ENCODE measurements at places on chromosomes 1 and 21. TPM values are rescaled to one million over a fixed set of nuclear protein-coding genes. Genes with fewer than 3 reads are reported as not detected.
A peak's percentile ranks its signal among the peaks of the same experiment; 100 is the strongest.

DNA sequence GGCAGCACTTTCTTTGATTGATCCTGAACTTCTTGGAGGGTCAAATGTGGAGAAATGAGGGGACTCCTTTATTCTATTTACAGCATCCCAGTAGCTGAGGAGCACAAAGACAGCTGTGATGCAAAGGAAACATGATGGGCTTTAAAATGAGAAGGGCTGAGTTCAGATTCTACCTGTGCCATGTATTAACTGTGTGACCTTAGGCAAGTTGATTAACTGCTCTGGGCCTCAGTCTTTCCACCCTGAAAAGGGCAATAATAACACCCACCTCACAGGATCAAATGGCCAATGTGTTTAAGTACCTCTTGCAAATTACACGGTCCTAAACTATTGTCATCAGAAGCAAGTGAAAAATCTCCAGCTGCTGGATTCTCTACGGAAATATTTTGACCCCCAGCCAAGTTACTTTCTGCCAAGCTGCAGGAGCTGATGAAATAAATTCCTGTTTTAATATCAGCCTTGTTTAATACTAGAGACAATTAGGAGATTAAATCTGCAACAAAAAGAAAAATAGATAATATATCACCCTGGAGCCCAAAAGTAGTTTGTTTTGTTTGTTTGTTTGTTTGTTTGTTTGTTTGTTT is 15.7 kb downstream of the TMEM81 start:
- no peak for DNase-seq

RHBDL2 gene
- total RNA-seq, result 4.5 TPM

KLHL21 gene
- 44.3 TPM for total RNA-seq

SH3BGRL3 gene
- total RNA-seq, result 5.0 TPM

DNA sequence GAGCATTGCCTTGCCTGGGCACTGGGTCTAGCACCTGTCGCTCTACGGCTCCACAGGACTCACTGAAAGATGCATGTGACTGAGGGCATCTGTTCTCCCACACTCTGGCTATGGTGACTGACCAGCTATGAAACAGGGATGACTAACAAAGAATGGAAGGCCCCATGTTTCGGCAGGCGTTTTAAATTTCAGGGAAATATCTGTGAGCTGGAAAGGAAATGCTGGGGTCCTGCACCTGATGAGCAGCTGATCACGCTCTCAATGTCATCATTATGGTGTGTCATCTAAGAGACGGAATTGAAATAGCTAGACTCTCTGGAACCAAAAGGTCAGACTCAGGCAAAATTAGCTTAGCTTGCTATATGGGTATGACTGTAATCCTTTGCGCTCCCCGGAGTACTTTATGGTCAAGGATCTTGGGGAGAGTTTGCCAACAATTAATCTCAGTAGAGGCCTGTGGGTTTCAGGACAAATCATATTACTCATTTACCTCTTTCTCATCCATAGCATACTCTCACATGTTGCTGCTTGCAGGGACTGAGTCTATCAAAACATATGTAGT is 24.5 kb upstream of the PALMD start:
- peak; percentile 5 for DNase-seq

DENND2C gene
- total RNA-seq, result 0.49 TPM

DNA sequence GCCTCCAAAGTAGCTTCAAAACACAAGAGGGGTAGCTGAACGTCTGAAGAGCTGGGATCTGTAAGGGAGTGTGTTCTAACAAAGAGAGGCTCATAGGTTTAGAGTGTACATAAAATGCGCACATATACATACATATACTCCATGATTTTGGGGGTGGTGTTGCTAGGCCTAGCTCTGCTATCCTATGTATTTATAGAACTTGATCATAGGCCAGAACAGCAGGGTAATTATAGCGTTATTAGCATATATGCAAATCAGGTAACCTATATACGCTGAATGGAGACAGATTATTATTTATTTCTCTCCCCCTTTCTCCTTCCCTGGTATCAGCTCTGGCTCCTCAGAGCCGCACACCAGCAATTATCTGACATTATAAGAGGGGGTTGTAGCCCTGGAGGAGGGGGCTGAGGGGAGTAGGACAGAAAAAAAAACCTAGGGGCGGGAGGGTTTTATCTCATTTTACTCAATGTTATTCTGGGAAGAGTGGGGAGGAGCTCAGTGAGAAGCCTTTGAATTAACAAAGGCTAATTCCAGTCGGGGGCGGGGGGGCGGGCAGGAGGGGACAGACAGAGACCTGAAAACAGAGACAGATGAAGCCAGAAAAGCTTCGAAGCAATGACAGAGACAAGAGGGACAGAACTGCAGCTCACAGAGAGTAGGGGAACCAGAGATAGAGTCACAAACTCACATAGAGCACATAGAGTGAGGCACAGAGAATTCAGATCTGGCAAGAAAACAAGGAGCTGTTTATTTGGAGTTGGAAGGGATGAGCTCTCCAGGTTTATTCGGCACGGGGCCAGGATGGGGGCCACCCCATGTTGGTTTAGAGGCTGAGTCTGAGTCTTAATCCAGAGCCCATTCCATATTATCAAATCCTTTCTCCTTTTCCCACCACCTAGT is 63.0 kb downstream of the RHBG start:
- DNase-seq, result no peak

DNA sequence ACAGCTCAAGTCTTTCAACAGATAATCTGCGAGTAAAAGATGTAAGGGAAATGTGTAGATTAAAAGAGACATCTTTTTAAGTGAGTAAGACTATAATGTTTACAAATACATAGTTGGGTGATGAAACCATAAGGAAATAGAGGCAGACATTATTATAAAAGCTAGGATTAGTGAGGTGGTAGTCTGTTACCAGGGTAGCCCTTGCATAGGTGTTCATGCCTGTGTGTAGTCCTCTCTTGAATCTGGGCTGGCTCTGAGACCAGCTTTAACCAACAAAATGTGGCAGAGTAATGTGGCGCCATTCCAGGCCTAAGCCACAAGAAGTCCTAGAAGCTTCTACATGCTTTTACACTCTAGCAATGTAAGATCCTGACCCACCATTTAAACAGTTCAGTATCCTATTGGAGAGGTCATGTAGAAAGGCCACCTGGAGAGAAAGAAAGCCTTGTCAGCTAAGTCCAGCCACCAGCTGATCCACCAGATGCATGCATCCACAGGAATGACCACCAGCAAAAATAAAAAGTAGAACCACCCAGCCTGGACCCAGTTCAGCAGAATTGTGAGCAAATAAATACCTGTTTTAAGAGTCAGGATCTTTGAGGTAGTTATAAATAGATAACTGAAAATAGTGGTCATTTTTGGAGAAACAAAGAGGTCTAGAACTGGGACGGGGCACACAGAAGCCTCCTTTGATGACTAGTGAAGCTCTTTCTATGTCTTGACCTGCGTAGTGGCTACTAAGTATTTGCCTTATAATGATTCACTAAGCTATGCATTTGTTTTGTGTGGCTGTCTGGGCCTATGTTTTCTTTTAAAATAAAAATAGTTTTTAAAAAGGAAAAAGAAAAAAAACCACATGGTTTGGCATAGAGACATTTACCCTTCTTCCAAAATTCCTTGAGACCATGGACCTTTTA is 8.1 kb downstream of the NIBAN1 start:
- DNase-seq, result no peak

- no peak for DNase-seq
Measured at GRCh38 chr21:39657091-39657689, 44.5 kb downstream of the B3GALT5 start.

GRCh38 chr1:37704966-37705365 is 12.7 kb downstream of the CDCA8 start:
- no peak for DNase-seq

HEYL gene
- 1.2 TPM for total RNA-seq

DNA sequence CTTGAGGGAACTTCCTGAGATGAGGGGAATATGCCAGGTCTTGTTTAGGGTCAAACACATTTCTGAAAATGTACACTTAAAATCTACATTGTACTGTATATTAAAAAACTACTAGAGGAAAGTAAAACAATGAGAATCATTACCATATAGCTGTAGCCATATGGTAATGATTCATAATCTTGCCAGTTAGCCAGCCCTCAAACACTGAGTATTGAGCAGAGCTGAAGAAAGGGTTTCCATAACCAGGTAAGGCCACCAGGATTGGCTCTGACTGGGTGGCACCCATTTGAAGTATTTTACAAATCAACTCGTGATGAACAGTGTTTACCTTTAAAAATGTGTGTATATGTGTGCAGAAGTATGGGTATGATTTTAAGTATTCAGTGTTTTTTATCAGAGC is 226.7 kb downstream of the SLC45A1 start:
- DNase-seq, result no peak

RAB3B gene
- total RNA-seq, result 3.0 TPM

- no peak for DNase-seq
Measured at GRCh38 chr21:41650526-41651145, 116.2 kb downstream of the RIPK4 start.

GRCh38 chr1:101178688-101179491 is 57.9 kb upstream of the S1PR1 start:
- no peak for DNase-seq

GRCh38 chr1:78683079-78683478 is 33.4 kb downstream of the IFI44 start:
- no peak for DNase-seq

KLF17 gene
- total RNA-seq, result not detected

- DNase-seq, result no peak
Measured at GRCh38 chr1:70856201-70856600, 191.4 kb downstream of the PTGER3 start.

DNA sequence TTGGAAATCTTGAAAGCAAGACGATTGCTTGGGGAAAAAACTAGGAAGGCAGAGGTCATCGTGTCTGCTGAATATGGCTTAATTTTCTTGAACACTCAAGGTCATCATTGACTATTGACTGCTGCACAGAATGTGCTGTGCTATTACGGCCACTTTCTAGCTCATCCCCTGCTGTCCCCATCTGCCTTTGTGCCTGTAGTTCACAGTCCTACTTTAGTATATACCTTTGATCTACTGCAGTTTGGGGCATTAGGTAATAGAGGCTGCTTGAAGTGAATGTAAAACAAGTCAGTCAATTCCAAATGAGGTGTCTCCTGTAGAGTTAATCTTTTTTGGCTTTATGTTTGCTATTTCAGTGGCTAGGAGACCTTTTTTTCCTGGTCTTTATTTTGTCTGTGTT is 8.3 kb downstream of the RAB4A start:
- peak; percentile 70 for DNase-seq

GRCh38 chr1:50976111-50976889 is 6.3 kb downstream of the CDKN2C start:
- DNase-seq, result no peak

DNA sequence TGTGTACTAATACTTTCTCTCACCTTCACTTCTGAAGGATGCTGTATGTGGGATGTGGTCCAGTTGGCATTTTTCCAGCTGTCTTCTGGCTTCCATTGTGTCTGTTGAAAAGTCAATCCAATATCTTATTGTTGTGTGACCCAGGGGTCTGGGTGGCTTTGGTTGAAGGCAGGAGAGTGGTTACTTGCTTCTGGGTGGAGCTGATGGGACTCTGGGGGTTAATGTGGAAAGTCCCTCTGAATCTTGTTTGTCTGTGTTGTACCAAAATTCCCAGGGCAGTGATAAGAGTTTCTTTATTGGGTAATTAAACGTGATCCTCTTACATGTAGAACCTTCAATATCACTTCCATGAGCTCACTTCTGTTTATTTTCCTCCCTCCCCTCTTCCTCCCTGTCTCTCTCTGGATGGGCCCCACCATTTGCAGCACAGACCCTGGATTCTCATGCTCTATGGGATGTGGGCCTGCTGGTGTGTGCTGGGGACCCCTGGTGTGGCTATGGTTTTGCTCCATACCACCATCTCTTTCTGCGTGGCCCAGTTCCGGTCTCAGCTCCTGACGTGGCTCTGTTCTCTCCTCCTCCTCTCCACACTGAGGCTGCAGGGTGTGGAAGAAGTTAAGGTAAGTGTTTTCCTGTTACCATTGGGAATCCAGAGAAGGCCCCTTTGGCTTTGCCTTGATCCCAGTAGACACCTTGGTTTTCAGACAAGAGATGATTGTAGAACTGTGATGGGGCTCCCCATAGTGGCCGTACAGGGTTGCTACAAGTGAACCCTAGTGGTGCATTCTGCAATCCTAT is 71.5 kb downstream of the HHAT start:
- peak; percentile 66 for DNase-seq

DNA sequence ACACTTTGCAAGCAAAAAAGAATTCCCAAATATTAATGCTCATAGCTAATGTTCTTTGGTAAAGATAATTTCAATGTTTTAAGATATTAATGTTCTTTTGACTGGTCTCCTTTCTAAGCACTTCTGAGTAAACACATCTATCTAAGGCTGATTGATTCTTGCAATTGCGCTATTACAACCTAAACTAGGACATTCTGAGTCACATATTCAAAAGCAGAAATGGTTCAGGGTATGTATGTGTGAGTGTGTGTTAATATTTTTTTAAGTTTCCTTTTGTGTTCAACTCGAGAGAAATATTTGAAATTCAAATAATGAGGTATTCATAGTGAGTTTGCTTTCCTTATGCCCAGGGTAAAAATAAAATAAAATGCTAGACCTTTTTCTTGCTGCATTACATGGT is 203.6 kb upstream of the GRIK3 start:
- DNase-seq, result no peak

TMEM61 gene
- not detected for total RNA-seq

COL6A2 gene
- total RNA-seq, result 69.1 TPM

- DNase-seq, result no peak
Measured at GRCh38 chr1:89630048-89630447, 2.9 kb upstream of the LRRC8C start.

DNA sequence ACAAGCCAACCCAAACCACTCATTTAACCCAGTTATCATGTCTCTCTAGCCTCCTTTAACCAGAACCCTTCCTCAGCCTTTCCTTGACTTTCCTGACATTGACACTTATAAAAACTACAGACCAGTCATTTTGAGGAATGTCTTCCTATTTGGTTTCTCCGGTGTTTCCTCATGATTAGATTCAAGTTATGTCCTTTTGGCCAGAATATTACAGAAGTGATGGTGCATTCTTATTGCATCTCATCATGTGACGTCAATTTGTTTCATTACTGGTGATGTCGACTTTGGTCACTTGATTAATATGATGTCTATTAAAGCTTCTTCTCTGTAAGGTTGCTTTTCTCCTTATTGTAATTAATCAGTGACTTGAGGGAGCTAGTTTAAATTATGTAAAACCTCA is 6.1 kb upstream of the RCSD1 start:
- DNase-seq, result no peak

DNA sequence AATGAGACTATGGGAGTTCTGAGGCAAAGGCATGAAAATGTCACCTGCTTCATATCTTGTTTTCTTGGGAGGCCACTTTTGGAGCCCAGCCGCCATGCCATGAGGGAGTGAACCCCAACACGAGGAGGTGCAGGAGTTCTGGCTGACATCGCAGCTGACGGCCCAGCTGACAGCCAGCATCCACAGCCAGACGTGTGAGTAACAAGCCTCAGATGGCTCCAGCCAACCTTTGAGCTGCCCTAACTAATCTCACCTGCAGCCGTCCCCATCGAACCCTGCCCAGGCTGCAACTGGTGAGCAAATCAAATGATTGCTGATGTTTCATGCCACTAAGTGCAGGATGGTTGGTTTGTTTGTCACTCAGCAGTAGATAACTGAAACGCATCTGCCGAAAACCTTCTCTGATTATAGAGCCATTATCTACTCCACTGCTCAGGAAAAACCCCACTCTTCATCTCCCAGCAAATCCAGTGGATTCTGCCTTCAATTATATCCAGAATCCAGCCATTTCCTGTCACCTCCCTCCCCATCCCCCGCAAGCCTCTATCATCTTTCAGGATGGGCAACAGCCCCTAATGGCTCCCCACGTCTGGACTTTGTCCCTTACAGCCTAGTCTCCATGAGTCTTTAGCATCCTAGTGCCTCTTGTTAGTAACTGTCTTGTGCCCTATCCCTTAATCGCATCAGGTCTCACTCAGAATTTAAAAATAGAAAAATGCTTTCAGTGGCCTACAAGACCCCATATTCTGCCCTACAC is 18.5 kb upstream of the RAB4A start:
- DNase-seq, result no peak

GRCh38 chr1:110643879-110644472 is 30.8 kb downstream of the KCNA3 start:
- DNase-seq, result no peak
